Astrocyte of the spinal cord (primary cell): ENCODE measurements at places on chromosomes 4 and X.

- peak; percentile 71 for DNase-seq
Observed at GRCh38 chr4:20249333-20249732, 2.4 kb upstream of the SLIT2 start.

GRCh38 chr4:9984621-9985020, 36.7 kb downstream of the SLC2A9 start:
- DNase-seq: no peak

- no peak for DNase-seq
Observed at GRCh38 chr4:70994069-70994366, 569 bp downstream of the DCK start.

GRCh38 chr4:30838331-30838730, 118.2 kb downstream of the PCDH7 start:
- no peak for DNase-seq

GRCh38 chrX:48509619-48510018, 827 bp downstream of the PORCN start:
- DNase-seq: no peak

DNA sequence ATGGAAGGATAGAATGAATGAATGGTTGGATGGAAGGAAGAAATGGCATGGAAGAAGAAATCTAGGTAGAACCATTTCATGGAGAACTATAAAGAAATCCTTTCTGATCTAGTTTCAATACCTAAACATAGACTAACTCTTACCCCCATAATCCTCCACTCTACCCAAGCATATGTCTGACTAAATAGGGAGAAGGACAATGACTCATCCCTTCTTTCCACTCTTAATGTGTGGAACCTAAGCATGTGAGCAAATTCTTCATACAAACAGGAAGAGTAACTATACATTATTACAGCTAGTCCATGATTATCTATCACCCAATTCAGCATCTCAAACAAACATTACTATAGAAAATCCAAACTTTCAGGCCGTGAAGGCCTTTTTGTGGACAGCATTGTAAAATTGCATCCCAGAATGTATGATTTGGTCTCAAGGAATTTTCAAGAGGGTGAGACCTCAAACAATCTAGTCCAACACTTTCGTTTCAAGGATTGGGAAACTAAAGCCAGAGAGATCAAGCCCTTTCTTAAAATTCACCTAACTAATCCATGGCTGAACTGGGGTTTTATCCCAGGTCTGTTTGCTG, 11.2 kb downstream of the C1QTNF7 start:
- peak; percentile 43 for DNase-seq

DNA sequence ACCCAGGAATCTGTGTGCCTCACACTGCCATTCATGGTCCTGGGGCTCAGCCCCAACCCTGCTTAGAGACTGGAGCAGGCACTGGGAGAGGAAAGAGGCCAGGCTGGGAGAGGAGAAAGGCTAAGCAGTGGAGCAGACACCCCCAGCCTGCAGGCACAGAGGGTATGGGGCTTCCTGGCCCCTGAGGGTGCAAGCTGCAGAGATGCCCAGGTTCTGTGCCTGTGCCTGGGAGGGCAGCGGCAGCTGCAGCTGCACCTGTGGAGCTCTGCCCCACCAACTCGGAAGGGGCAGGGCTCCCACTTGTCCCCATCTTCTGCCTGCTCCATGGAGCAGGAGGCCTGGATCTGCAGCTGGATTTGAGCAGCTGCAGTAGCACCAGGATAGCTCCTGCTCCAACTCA, 47.9 kb downstream of the DMP1 start:
- no peak for DNase-seq

DNA sequence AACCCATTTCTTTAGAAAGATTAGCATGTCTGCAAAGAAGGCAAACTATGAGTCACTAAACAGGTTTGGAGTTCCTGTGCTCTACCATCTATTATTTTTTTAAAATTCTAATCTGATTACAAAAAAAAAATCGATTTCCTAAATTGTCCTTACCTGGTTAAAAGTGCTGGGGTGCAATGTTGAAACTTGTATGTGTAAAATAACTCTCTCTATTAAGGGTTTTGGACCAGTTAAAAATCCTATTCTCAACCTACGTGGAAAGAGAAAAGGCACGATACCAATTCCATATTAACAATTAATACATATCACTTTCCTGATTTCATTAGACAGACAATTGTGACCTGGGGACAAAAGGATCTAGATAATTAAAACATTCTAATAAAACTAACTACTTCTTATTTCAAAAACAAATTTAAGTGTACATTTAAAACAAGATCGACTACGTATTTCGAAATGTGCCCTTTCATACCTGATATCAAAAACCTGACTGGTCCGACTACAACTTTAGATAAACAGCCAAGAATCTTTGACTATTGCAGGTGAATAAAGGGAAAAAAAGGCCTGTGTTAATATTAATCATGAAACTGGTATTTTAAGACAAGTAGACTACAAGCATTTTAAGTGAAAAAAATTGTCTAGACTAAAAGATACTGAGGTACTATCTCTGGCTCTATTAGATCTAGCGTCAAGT, 21.2 kb downstream of the AADAT start:
- no peak for DNase-seq

DNA sequence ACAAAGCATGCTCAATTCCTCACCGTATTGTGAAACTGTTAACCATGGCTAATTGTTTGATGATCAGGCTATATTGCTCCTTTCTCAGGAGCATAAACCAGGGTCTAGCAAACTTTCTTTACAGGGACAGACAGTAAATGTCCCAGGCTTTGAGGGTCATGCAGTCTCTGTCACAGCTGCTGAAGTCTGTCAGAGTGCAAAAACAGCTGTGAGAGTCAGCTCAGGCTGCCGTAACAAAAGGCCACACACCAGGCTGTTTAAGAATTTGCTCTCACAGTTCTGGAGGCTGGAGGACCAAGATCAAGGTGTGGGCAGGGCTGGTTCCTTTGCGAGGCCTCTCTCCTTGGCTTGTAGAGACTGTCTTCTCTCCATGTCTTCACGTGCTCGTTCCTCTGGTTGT, 75.6 kb downstream of the GPR143 start:
- DNase-seq: no peak

- DNase-seq: no peak
Observed at GRCh38 chr4:189499696-189500095, 441.0 kb upstream of the FRG1 start.

GRCh38 chrX:64536736-64537135, 141.5 kb upstream of the MTMR8 start:
- no peak for DNase-seq

- DNase-seq: no peak
Observed at GRCh38 chr4:83276299-83277040, 8.1 kb downstream of the COQ2 start.

DNA sequence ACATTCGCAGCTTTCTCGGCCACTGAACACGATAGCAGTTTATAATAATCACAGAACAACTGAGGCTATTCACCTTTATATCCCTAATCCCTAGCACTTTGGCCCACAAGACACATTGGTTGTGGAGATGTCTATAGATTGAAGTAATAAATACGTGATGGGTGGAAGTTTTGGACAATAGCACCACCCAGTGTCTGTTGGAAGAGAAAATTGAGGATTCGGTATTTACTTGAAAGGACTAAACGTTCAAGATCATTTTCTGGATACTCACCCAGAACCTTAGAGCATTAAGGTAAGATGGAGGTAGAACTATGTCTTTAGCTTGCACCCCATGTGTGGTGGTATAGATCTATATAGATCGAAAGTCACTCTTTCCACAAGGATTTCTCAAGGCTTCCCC, 787 bp upstream of the TMSB15A start:
- DNase-seq: peak; percentile 22

- no peak for DNase-seq
Observed at GRCh38 chr4:85808864-85809263, 333.9 kb downstream of the ARHGAP24 start.

DNA sequence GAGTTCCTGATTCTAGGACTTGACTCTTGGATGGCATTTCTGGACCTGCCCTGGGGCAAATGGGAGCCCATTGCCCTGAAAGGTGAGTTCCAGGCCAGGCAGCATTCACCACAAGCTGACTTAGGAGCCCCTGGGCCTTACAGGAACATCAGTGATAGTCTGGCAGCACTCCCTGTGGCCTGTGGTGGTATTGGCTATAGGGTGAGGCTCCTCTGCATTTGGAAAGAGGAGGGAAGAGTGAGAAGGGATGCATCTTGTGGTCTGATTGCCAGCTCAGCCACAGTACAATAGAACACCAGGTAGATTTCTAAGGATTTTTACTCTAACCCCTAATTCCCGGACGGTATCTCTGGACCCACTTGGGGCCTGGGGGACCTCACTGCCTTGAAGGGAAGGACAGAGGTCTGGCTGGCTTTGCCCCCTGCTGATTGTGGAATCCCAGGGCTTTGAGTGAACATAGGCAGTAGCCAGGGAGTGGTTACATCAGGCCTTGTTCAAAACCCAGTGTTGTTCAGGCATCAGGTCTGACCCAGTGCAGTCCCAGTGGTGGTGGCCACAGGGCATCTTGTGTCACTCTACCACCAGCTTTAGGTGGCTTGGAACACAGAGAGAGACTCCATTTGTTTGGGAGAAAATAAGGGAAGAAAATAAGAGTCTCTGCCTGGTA, 32.9 kb downstream of the MAGED4 start:
- no peak for DNase-seq

DNA sequence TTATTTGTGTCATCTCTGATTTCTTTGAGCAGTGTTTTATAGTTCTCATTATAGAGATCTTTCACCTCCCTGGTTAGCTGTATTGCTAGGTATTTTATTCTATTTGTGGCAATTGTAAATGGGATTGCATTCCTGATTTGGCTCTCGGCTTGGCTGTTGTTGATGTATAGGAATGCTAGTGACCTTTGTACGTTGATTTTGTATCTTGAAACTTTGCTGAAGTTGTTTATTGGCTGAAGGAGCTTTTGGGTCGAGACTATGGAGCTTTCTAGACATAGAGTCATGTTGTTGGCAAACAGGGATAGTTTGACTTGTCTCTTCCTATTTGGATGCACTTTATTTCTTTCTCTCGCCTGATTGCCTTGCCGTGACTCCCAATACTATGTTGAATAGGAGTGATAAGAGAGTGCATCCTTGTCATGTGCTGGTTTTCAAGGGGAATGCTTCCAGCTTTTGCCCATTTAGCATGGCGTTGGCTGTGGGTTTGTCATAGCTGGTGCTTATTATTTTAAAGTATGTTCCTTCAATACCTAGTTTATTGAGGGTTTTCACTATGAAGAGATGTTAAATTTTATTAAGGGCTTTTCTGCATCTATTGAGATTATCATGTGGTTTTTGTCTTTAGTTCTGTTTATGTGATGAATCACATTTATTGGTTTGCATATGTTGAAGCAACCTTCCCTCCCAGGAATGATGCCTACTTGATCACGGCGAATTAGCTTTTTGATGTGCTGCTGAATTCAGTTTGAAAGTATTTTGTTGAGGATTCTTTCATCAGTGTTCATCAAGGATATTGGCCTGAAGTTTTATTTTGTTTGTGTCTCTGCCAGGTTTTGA, 72.7 kb upstream of the BOD1L1 start:
- DNase-seq: peak; percentile 90

- no peak for DNase-seq
Observed at GRCh38 chr4:181431006-181431405, 812.2 kb upstream of the TENM3 start.

GRCh38 chr4:17098996-17099395, 200.6 kb upstream of the LDB2 start:
- DNase-seq: no peak

GRCh38 chr4:32148111-32148666, 1428.0 kb downstream of the PCDH7 start:
- peak; percentile 88 for DNase-seq

DNA sequence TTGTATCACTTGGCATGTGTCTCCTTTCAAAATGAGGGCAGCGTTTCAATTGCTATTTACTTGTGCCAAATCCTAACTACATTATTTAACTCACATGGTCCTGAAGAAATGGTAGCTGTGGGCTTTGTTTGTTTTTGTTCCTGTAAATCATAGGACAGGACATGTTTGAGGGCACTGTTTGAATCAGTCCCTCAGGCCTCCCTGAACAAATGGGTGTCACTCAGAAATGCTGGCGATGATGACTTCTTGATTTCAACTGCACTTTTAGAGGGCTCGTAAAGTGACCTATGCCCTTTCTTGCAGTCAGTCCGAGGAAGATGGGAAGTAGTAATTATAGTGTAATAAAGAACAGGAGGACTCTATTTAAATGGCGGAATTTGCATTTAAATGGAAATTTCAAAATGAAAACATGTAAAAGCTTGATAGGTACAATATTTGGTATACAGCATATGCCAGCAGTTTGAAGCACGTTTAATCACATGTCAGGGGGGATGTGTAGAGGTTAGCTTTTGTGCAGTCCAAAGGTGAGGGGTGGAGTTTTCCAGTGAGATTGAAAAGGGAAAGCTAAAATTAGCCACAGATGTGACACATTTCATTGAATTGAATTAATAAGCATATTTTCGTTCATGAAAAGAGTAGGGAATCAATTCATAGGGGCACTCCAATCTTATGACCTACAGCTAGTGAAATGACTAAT, 1958.7 kb upstream of the IGFBP7 start:
- no peak for DNase-seq

DNA sequence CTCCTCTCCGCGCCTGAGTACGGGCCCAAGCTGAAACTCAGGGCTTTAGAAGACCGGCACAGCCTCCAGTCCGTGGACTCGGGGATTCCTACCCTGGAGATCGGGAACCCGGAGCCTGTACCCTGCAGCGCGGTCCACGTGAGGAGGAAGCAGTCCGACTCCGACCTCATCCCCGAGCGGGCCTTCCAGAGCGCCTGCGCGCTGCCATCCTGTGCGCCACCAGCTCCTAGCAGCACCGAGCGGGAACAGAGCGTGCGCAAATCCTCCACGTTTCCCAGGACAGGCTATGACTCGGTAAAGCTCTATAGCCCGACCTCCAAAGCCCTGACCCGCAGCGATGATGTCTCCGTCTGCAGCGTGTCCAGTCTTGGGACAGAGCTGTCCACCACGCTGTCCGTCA, 13.9 kb downstream of the TBC1D14 start:
- DNase-seq: no peak

GRCh38 chrX:77693594-77693993, 92.4 kb downstream of the ATRX start:
- no peak for DNase-seq

GRCh38 chr4:87632469-87632868, 17.6 kb upstream of the DMP1 start:
- peak; percentile 5 for DNase-seq

- no peak for DNase-seq
Observed at GRCh38 chr4:88396681-88397080, 18.0 kb downstream of the HERC6 start.

- DNase-seq: peak; percentile 67
Observed at GRCh38 chr4:4260185-4260751, 12.2 kb upstream of the TMEM128 start.

DNA sequence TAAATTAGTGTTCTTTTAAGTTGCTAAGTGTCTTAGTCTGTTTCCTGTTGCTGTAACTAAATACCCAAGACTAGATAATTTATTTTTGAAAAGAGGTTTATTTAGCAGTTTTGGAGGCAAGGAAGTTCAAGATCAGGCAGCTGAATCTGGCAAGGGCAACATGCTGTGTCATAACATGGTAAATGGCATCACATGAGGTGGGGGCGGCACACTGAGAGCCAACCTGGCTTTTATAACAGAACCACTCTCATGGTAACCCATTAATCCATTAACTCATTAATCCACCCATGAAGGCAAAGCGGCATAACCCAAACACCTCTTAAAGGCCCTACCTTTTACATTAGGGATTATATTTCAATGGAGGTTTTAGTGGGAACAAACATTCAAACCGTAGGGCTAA, 182.2 kb upstream of the GATB start:
- no peak for DNase-seq

GRCh38 chr4:104531390-104531789, 36.7 kb upstream of the CXXC4 start:
- DNase-seq: peak; percentile 8

- DNase-seq: no peak
Observed at GRCh38 chrX:9788911-9789310, 2.7 kb downstream of the SHROOM2 start.

GRCh38 chr4:73251384-73251783, 7.2 kb downstream of the ANKRD17 start:
- no peak for DNase-seq
